ENCODE measurements at places on chromosomes 2 and 18.

- no peak for DNase-seq
Measured at GRCh38 chr2:65130664-65131175, 814 bp upstream of the RAB1A start.

DNA sequence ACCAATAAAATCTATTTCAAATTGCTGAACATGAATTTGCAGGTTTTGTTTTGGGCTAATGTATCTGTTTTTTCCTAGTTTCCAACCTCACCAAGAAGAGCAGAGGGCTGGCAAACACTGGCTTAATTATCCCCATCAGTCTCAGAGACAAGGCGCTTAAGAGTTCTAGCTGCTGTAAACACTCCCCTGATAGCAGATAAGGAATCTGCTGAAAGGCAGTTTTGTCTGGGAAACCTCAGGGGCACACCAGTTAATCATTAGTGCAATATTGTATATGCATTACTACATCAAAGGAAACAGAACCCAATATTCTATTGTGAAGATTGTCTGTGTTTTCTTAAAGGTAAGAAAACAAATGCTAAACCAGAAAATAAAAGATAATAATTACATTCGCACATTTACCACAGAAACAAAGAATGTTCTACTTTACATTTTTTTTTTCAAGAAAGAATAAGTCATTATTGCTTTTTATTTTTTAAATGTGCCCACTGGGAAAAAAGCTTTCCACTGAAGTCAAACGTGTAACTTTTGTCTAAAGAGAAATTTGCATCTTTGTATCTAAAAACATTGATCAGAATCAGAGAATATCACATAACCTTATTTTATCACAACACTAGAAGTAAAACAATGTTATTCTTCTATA is 179.1 kb downstream of the ERBB4 start:
- DNase-seq: no peak

GRCh38 chr2:215887303-215887702 is 126.0 kb downstream of the MREG start:
- no peak for DNase-seq

DNA sequence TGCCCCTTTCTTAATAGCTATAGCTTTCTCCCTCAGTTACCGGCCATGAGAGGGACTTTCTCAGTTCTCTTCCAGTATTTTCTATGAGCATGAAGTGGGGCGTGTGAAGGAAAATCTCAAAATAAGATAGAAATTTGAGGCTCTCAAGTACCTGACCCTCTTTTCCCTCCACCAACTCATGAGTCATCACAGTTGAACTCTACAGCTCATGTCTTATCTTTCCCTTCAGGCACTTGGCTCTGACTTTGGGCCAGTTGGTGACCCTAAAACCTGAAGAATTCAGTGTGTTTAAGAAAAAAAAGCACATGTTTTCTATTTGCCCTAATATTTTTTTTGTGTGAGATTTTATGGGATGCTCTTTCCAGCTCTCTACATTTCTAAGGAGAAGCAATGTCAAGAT is 896.7 kb upstream of the ZEB2 start:
- DNase-seq: no peak

DNA sequence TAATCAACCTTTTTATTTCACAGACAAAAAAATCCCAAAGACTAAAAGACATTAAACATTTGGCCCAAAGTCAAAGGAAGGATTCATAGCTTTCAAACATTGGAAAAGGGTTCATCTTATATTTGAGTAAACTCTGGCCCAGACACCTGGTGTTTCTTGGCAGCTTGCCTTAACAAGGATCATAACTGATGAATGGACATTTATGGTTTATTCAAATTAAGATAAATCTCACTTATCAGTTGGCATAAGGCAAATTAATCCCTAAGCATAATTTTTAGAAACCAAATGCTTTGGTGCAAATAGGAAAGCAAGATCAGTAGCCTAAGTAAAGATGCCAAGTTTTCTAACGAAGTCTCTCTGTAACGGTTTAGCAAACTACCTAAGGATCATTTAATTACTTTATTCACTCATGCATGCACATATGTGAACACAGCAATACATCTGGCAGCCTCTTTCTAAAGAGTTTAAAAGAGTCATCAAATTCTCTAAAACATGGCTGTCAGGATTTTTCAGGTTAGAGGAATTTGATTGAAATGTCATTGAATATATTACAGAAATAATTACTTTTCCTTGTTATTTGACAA is 323.4 kb upstream of the RBMS1 start:
- DNase-seq: no peak

DNA sequence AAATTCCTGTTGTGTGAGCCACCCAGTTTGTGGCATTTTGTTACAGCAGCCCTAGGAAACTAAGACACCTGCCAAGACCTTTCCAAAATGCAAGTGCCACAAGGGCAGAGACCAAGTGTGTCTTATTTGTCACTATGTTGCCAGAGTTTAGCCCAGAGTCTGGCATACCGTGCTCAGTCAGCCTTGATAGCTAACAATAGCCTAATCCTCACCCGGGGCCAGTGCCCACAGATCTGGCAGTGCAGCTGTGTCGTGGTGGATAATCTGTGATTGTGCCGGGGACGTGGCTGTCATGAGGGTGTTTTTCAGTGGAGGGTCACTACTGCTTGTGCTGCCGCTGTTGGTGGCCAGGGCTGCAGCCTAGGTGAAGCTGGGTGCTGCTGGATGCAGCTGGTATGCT is 53.5 kb downstream of the MEP1B start:
- no peak for DNase-seq

GRCh38 chr2:84849271-84849952 is 31.5 kb downstream of the TRABD2A start:
- DNase-seq: no peak

DNA sequence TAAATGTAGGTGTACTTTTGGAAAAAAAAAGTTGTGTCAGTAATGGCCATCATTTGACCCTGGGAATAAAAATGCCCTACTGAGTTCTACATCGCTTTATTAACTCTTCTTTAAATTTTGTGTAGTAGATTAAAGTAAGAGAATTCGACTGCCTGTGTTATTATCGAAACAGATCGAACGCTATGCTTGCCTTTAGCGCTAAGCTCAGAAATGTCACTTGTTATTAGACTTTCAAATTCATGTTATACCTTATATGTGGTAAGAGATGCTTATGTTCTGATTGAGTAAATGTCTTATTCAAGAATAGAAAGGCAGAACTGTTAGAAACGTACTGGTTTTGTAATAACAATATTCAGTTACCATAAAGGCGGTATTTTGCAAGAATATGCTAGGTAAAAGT is 1.4 kb downstream of the UGP2 start:
- DNase-seq: no peak

- DNase-seq: no peak
Measured at GRCh38 chr2:37560863-37561614, 110.4 kb downstream of the CDC42EP3 start.

GRCh38 chr18:49621717-49622351 is 60.0 kb downstream of the LIPG start:
- DNase-seq: no peak

- no peak for DNase-seq
Measured at GRCh38 chr2:223122781-223123180, 70.8 kb downstream of the KCNE4 start.

DNA sequence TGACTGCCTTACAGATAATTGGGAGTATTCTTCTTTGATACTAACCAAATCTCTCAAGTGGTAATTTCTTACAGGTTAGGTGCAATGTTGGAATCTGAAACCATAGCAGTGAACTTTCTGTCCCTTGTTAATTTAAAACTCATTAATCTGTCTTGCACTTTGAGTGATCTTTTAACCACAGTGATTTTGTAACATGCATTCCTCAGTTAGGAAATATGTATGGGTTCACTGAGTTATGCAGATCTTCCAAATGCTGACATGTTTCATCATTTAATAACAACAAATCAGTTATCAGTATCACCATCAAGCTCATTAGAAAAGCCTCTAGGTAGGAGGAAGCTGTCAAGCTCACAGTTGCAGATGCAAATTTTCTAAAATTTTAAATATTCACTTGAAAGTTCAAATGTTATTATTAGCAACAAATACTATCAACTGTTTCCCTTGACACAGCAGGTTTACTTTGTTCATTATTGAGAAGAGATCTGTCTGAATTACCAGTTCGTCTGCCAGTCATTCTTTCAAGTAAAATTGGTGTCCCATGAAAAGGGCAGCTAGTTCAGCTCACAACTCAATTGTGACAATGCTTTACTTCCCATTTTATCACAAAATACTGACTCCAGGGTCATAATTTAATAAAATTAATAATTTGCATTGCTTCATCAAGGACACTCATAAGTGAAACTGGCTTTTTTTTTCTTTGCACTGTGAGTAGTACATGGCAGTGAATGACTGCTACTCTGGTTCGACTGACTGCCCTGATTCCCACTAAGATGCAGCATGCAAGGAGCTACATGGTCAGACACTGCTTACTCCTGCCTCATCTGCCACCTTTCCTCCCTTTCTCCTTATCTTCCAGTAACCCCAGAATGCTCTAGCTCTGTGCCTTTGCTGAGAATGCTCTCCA is 31.6 kb downstream of the SUCLG1 start:
- DNase-seq: no peak

GRCh38 chr2:176174382-176174823 is 14.1 kb upstream of the HOXD1 start:
- no peak for DNase-seq

- no peak for DNase-seq
Measured at GRCh38 chr2:5467178-5467905, 224.8 kb upstream of the SOX11 start.

- DNase-seq: no peak
Measured at GRCh38 chr18:45745817-45746461, 22.0 kb downstream of the SLC14A1 start.

GRCh38 chr2:66781804-66782203 is 346.9 kb downstream of the MEIS1 start:
- DNase-seq: no peak

- DNase-seq: no peak
Measured at GRCh38 chr2:162266460-162266760, 23.2 kb upstream of the FAP start.

DNA sequence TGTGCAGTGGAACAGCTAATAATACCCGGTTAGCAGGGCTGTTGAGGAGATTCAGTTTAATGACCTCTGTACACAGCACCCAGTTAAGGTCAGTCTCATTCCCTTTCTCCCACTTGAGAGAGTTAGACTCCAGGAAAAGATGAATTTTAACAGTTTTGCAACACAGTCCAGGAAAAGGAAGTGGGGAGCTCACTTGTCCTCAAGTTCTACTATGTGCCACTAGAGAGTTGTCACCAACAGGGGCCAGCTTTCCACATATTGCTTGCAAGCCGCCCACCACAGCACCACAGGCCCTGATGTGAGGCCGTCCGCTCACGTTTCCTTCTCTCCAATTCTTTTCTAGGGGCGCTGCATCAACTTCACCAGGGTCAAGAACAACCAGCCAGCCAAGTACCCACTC is 142.1 kb downstream of the GFPT1 start:
- no peak for DNase-seq

- peak; percentile 45 for DNase-seq
Measured at GRCh38 chr18:58896734-58897508, 32.2 kb downstream of the ZNF532 start.

- no peak for DNase-seq
Measured at GRCh38 chr2:233147829-233148167, 87.7 kb downstream of the INPP5D start.

GRCh38 chr18:13539050-13539449 is 187.3 kb downstream of the FAM210A start:
- peak; percentile 40 for DNase-seq

DNA sequence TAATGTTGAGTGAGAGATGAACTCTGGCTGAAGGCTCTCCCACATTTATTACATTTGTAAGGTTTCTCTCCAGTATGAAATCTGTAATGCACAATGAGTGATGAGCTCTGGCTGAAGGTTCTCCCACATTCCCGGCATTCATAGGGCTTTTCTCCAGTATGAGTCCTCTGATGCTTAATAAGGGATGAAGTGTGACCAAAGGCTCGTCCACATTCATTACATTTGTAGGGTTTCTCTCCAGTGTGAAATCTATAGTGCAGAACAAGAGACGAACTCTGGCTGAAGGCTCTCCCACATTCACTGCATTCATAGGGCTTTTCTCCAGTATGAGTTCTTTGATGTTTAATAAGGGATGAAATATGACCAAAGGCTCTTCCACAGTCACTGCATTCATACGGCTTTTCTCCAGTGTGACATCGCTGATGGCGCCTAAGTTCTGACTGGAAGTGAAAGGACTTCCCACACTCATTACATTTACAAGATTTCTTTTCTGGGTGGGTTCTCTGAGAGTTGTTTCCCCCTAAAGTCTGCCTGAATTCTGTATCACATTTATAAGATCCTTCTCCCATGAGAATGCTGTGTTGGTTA is 10.2 kb downstream of the ZNF514 start:
- no peak for DNase-seq

DNA sequence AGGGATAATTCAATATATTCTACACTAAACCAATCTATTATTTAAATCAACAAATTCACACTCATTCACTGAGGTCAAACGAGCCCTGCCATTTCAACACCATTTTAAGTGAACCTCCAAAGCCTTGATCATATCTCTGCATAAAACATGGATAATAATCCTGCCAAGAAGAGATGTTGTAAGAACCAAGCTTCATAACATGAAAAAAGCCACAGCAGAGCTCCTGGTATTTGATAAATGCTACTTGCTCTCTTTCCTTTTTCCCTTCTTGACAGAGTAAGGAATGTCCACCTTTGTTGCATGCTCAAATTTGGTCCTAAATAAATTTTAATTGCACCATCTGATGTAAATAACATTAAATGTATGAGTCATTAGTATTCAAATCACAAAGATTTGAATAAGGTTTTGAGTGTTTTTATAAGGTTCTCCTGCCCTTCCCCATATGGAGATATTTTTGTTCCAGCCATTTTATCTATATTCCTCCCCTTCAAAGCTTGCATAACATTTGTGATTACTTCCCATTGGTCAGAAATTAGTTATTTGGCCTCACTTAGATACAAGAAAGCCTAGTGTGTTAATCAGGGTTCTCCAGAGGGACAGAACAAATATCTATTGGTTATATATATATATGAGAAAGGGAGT is 318.8 kb downstream of the RND3 start:
- DNase-seq: no peak

- DNase-seq: peak; percentile 5
Measured at GRCh38 chr2:96485751-96486651, 19.2 kb downstream of the NEURL3 start.

- DNase-seq: peak; percentile 19
Measured at GRCh38 chr2:130344578-130344977, 1.9 kb downstream of the IMP4 start.

DNA sequence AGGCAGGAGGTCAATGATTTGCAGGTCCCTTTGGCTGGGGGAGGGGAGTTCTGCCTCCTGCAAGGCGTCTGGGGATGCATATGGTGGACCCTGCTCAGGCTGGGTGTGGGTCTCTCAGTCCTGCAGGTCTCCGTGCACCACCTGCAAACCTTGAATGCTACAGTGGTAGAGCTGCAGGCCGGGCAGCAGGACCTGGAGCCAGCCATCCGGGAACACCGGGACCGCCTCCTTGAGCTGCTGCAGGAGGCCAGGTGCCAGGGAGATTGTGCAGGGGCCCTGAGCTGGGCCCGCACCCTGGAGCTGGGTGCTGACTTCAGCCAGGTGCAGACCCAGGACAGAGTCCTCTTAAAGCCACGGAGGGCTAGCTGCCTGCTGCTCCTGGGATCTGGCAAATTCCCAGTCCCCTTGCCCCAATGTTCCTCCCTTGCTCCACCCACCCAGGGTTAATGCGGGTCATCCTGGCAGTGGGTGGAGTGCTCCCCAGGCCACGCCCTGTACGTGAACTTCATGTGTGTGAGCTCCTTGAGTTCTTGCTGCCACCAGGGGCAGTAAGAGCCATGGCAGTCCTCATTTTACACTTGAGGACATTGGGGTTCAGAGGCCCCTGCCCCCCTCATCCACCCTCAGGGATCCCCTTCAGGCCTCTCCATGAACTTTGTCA is 3.1 kb downstream of the PROM2 start:
- DNase-seq: peak; percentile 6

- no peak for DNase-seq
Measured at GRCh38 chr18:77111951-77112746, 20.4 kb downstream of the MBP start.
